ENCODE measurements at places on chromosomes 5 and 9.

DNA sequence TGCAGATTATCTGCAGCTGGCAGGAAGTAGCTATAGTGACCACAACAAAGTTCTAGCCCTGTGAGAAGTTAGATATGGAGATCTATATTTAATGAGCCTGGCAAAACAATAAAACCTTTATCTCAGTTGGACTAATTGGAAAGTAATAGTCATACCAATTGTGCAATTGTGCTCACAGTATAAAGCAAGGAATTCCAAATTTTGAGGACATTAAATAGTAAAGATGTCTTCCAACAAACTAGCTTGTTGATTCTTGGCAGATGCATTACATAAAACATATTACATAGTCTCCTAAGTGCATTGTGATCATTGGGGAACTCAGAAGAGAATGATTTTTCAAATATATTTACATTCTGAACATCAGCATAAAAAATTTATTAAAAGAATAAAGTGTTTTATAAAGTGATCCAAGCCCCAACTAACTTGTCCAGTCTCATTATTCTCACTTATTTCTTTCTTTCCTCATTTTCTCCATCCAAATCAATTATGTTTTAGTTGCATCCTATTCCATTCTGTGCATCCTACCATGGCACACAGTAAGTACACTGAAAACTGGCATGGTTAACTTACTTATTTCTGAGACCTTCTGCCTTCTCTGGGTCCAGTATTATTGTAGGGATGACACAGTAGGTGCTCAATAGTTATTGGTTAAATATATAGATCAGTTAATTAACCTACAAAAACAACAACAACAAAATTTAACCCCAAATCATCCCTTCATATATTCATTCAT is 977.2 kb upstream of the NUDT12 start:
- no peak overlapping the region for H3K4me3 ChIP-seq
- DNase-seq, result no peak
- no peaks in the 10 kb centered on the region for H3K36me3 ChIP-seq
- H3K27me3 ChIP-seq, result no peaks in the 10 kb centered on the region

DNA sequence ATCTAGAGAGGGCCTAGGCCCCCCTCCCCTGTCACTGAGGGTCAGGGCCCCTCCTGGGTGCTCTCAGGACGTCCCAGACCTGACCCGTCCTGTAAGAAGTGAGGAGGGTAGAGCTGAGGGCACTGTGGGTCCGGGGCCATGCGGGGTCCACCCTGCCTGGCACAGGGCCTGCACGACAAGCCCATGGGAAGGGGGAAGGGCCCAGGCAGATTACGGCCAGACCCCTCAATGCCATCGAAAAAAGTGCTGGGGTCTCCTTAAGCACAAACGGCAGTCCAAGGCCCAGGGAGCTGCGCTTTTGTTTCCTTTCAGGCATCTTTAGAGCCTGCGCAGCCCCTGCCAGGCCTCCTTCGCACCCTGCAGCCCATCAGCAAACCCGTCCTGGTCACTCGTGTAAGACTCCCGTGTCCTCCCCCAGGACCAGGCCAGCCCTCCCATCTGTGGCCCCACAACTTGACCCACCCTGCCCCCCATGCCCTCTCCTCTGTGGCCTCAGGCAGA is 4.4 kb upstream of the EXOC3 start:
- no peak overlapping the region for H3K4me3 ChIP-seq
- no peak overlapping the region for H3K27ac ChIP-seq
- DNase-seq, result no peak
- peaks cover under 1% of the 10 kb centered on the region for H3K27me3 ChIP-seq

DNA sequence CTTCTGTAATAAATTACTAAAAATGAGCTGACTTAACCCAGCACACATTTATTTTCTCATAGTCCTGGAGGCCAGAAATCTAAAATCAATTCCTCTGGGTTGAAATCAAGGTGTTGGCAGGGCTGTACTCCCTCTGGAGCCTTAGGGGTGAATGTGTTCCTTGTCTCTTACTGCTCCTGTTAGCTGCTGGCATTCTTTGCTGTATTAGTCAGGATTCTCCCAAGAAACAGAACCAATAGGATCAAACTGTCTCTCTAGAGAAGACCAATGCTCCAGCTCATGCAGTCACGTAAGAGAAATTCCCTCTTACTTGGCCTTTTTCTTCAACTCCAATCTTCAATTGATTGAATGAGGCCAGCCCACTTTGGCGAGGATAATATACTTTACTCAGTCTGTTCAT is 15.3 kb upstream of the CD180 start:
- H3K36me3 ChIP-seq, result no peaks in the 10 kb centered on the region
- peaks cover 64% of the 10 kb centered on the region for H3K4me1 ChIP-seq
- H3K27ac ChIP-seq, result no peak overlapping the region
- H3K27me3 ChIP-seq, result no peaks in the 10 kb centered on the region

DNA sequence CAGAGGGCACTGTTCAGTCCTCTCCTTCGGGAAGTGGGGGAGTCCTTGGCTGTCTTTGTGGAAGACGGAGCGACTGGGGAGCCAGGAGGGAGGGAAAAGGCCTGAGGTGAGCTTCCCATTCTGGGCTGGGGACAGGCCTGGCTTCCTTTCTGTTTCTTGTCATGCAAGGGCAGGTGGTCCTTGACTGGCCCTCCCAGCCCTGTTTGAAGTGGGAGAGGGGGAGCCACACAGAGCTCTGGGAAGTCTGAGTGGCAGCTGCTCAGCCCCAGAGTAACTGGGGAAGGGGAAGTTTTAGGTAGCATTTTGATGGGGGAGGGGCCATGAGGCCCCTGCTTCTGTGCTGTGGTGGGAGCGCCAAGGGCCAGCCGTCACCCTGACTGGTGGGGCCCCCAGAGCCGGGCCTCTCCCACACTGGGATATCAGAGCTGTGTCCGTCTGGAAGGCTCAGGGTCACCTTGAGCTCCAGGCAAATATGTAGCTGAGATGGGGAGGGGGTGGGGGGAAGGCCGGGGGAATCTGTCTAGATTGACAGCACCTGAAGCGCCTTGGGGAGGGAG is 6.5 kb downstream of the UNC5A start:
- no peak for DNase-seq
- peaks cover 18% of the 10 kb centered on the region for H3K4me1 ChIP-seq
- peaks cover 84% of the 10 kb centered on the region for H3K27me3 ChIP-seq
- peak overlapping the region; percentile 67 for H3K4me3 ChIP-seq
- no peak overlapping the region for H3K27ac ChIP-seq
- no peaks in the 10 kb centered on the region for H3K36me3 ChIP-seq

DNA sequence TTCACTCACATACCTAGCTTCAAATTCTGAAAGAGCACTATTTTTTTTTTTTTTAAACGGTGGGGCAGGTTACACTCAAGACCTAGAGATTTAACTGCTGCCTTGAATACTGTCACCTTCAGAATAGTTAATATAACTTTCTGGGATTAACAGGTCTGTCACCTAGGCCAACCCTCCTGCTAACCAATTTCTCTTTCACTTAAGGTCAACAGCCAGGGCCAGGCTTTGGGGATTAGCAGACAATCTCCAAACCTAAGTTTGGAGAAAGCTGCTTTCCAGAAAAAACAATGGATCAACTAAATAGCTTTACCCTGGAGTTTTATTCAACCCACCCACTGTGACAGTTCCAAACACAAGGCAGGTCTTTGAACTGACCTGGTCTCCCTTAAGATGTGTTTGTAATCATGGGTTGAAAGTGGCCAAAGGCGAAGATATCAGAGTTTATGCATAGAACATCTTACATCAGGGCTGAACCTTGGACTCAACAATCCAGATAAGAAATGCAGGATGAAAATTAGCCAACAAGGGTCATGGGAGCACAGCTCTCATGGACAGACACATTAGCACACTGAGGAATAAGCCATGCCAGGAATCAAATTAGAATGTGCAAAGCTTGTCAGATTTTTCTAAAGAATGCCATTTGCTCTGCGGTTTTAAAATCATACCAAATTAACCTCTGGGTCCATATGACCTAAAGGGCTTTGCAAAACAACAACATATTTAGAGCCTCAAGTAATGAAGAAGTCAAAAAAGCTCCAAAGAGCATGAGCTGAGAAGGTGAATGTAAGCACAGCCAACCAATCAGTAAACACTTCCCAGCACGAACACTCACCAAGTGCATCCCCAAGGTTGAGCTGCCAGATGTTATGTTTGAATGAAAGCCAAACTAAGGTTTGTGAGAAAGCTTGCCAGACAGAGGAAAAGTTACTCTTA is 538.5 kb upstream of the DMAC1 start:
- no peak for DNase-seq
- H3K4me3 ChIP-seq, result no peak overlapping the region
- no peaks in the 10 kb centered on the region for H3K27me3 ChIP-seq
- H3K4me1 ChIP-seq, result no peaks in the 10 kb centered on the region
